ENCODE measurements at places on chromosomes 4 and X.

GRCh38 chrX:140724736-140725135, 15.2 kb downstream of the LINC00632 start:
- DNase-seq = no peak

GRCh38 chr4:90113881-90114457, 13.2 kb upstream of the CCSER1 start:
- no peak for DNase-seq

GRCh38 chr4:3413675-3414420, 27.9 kb upstream of the HGFAC start:
- no peak for DNase-seq

DNA sequence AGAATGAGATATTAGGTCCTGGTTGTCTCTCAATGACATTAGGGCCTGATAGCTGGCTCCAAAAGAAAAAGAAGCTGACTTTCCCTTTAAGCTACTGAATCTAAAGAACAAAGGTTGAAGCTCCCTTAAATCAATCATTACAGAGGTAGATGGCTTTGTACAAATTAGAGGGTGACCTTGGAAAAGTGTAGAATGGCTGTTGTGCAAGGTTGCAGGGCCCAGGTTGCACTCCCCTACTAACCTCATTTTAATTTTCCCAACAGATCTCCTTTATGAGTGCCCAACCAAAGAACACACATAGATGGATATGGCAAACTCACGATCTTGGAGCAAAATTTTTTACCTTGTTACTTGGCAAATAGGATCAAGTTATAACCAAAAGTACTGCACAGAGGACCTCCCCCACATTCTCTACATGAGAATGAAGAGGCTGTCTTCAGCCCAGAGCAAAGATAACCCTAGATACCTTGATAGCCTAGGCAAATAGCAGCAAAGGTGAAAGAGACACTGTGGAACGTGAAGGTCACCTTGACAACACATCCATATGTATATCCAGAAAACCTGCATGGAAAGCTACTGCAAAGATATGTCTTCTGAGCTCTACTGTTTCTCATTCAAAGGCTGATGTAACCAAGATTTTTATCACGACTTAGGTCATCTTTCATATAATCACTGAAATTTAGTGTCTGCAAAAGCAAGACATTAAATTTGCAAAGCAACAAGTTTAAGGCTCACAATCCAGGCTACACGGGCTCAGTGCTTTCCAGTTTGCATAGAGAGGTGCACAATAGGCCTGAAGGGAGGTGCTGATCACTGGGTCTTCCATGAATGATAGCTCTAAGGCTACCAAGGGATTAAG, 23.0 kb downstream of the KLB start:
- no peak for DNase-seq

- DNase-seq = no peak
These were observed 74.7 kb upstream of the GPM6B start for GRCh38 chrX:13891377-13892140.

DNA sequence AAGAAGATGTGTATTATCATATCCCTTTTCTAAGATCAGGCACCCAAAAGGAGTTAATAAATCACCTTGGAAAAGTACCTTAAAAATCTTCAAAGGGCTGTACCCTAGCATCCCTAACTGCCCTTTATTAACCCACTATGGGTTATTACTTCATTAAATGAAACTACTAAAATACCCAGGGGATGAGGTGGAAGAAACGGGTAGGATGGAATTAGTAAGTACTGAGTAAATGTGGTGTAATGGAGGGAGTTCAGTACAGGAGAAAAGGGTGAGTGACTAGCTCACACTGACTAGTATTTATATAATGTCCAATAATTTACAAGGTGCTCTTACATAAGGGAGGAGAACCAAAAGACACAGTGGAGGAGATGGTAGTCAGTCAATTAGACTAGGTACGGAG, 51.0 kb upstream of the RASGEF1B start:
- DNase-seq = no peak

DNA sequence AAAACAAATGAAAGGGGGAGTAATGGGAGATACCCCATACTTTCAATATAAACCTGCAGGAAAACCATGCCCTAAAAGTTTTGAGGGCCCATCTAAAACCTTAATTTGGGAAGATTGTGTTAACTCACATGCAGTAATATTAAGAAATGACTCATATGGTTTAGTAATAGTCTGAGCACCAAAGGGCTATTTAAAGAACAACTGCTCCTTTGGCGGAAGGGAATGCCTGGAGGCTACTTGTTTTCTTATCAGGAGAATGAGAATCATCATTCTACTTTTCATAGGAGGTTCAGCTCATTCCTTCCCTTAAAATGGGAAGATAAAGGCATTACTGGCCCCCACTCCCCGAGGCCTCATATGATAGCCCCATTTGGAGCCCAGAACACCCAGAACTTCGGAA, 47.6 kb downstream of the SPIN3 start:
- DNase-seq = no peak

DNA sequence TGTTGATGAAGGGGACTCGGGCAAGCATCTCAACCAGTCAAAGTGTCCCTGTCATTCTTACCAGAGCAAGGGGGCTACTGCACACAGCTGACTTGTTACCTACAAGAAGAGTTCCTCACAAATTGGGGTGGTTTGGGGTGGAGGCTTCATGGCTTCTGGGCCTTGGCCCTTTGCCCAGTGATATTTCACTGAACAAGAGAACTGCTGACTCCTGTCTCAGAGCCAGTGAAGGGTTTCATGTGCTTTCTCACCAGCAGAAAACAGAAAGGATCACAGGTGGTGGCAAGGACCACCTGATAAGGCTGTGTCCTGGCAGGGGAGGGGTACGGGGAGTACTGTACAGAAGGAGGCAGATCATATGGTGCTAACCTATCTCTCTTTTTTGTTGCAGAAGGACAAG, 53.5 kb downstream of the DLG3 start:
- DNase-seq = no peak

GRCh38 chr4:180960743-180961401, 1282.3 kb upstream of the TENM3 start:
- DNase-seq = no peak

GRCh38 chr4:179344861-179345260, 1902.6 kb upstream of the AGA start:
- DNase-seq = no peak

DNA sequence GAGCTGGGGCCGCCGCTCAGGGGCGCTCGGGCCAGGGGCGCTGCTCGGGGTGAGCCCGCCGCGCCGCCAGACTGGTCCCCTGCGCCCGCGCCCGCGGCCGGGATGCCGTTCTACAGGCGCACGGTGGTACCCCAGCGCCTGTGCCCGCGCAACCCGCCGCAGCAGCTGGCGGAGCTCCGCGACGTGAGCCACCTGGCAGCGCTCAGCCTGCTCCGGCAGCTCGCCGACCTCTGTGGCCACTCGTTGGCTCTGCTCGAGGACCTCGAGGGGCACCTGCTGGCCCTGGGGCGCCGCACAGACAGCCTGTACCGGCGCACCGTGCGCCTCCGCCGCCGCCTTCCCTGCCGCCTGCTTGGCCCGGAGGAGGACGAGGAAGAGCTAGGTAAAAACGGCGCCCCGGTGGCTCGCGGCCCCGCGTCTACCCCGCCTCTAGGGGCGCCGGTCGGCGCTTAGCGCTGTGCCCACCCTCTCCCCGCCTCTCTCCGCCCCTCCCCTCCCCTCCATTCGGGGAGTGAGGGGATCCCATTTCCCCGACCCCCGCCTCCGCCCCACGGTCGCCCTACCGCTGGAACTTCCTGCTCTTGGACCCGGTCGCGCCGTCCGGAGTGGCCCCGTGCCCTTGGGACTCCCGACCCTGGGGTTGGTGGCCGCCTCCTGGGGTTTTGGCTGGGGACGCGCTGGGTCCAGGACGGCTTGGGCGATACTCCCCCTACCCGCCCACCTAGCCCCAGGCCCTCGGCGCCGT, 513 bp downstream of the NHSL2 start:
- DNase-seq = no peak

GRCh38 chr4:165965503-165965902, 92.5 kb downstream of the TLL1 start:
- no peak for DNase-seq

DNA sequence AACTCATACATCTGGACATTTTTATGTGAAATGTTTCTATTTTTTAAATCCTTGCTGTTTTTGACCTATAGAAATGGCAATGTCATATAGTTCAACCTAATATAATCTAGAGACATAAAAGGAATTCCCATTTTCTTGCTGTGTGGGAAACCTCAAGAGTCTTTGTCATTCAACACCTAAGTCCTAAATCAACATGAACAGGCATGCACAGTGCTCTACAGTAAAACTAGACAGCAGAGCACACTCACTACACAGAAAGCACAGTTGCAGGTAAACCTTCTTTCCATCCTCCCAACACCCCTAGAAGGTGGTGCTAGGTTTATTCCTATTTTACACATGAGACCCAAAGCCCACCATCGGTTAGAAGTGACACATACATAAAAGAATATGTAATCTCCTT, 79.1 kb upstream of the C1QTNF7 start:
- no peak for DNase-seq

GRCh38 chr4:75715105-75715799, 9.1 kb upstream of the USO1 start:
- no peak for DNase-seq

GRCh38 chr4:54539500-54540029, 118.2 kb upstream of the KIT start:
- DNase-seq = peak; percentile 40

- DNase-seq = no peak
These were observed 70.7 kb downstream of the LEF1 start for GRCh38 chr4:108097990-108098553.

DNA sequence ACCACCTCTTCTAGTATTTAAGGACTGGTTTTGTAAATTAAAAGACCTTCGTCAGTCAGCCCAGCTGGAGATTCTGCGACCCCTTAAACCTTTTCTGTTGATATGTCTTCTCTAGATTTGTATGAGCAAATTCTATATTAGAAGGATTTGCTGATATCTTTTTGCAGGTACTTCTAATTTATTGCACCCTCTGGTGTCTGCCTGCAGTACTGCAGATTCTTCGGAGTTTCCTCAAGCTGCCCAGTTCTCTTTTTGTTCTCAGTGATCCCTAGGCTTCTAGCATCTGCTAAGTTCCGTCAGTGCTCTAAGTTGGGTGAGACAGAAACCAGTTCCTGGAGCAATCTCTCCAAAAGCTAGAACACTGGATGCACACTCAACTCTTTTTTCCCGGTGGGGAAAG, 545.2 kb downstream of the C4orf33 start:
- no peak for DNase-seq

DNA sequence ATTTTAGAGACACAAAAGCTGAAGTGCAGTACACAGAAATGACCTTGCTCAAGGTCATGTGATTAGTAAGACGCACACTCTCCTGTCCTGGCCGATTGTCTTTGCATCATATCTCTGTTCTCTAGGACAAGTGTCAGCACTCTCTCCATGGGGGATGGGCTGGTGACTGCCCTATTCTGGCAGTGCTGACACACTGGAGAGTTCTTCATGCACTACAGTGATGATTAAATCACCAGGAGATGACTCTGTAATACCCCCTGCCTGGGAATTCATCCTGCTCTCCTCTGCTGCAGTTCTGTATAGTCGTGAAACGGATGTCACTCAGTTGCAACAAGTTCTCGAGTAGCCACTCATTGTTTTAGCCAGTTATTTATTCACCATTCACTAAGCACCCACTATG, 5.3 kb upstream of the SHISA3 start:
- no peak for DNase-seq

DNA sequence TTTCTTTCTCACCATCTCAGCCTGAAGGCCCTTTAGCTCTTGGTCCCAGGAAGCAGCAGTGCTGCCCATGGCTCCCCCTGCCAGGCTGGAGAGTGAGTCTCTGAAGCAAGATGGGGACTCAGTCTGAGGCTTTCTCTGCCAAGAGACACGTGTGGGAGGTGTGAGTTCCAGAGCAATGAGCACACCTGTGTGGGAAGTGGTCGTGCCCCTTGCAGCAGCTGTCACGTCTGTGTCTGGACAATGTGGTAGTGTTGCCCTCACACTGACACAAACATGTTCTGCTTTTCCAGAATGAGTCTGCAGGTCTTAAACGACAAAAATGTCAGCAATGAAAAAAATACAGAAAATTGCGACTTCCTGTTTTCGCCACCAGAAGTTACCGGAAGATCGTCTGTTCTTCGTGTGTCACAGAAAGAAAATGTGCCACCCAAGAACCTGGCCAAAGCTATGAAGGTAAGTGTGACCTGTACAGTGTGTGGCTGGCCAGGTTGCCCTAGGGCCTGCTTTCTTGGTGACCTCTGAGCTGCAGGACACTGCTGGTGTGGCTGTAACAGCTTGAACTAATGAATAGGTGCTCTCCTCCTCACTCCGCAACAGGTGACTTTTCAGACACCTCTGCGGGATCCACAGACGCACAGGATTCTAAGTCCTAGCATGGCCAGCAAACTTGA, 1.9 kb downstream of the TACC3 start:
- DNase-seq = no peak

DNA sequence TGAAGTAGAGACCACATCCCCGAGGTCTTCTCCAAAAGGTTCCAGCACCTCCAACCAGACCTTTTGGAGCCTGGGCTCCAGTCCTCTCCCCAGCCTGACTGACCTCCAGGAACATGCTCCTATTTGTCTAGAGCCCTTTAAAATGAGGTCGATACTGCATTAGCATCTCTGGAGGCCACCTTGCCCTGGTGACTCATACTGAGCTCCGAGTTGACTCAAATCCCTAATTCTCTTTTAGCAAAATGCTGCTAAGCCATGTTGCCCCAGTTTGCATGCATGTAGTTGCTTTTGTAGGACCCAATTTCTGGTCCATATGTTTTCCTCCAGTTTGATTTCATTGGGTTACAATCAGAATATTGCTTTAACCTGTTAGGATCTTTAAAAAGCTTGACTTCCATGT, 43.5 kb upstream of the CITED1 start:
- DNase-seq = no peak

GRCh38 chr4:109675181-109675580, 28.1 kb downstream of the CASP6 start:
- DNase-seq = no peak

GRCh38 chr4:151798678-151799416, 38.0 kb upstream of the GATB start:
- DNase-seq = no peak

GRCh38 chr4:55329012-55329411, 17.0 kb upstream of the SRD5A3 start:
- no peak for DNase-seq

DNA sequence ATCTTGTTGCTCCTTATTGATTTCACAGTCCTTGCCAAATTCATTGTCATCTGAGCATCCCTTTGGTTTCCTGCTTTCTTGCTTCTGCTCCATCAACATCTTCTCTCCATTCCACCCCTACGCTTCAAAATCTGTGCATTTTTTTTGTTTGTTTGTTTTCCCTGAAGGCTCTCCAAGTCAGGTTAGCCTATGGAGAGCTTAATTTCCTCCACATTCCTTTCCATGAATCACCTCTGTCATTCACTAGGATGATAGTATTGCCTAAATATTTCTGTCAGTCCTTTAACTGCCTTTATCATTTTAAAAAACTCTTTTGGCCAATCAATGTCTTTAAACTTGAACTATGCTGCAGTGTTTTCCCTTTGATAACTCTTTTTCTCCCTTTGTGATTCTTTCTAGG, 67.7 kb downstream of the PPARGC1A start:
- DNase-seq = no peak

GRCh38 chr4:85107553-85107952, 141.1 kb upstream of the WDFY3 start:
- DNase-seq = no peak
